C1 segment of cervical spinal cord (tissue), 14 donors: ENCODE measurements at places on chromosomes 12 and 14.

DNA sequence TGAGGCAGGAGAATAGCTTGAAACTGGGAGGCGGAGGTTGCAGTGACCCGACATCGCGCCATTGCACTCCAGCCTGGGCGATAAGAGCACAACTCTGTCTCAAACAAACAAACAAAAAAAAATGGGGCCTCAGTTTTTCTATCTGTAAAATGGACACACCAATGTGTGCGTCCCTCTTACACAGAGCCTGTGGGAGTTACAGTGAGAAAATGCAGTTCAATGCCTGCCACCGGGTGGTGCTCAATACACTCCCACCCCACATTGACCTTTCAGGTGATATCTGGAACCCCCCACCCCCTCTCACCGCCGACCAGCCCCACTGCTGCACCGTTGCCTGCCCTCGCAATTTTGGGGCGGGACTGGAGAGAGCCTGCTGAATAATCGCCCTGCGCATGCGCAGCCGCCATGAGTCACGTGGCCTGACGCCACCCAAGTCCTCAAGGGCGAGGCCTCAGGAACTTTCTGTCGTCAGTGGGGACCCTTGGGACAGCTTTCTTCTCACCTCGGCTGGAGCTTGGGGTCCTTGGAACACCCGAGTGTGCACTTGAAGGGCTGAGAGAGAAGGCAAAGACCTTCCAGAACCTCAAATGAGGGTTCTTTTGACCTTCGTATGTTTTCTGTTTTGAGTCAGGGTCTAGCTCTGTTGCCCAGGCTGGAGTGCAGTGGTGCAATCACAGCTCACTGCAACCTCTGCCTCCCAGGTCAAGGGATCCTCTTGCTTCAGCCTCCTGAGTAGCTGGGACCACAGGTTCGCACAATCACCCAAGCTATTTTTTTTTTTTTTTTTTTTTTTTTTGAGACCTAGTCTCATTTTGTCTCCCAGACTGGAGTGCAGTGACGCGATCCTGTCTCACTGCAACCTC, 14.6 kb upstream of the CABP1 start:
- DNase-seq: no peak

GRCh38 chr14:52031781-52032180, 37.1 kb downstream of the NID2 start:
- DNase-seq: no peak

GRCh38 chr14:103111232-103111868, 11.9 kb upstream of the TNFAIP2 start:
- DNase-seq: no peak

GRCh38 chr14:65290830-65291229, 121.7 kb upstream of the FUT8 start:
- no peak for DNase-seq

DNA sequence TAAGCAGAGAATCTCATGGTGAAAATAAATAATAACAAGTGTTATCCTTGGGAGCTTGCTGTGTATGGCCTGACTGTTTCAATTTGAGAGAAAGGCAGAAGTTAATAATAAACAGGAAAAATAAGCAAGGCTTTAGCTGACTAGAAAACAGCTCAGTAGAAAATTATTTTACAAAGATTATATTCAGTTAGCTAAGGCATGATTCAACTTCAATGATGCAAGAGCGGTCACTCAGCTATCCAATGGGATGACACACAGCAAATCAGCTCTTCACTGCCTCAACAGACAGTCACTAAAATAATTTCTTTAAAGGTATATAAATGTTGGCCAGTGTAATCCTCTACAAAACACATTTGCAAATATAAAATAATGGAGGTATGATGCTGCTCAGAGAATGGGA, 18.6 kb downstream of the GSTZ1 start:
- DNase-seq: no peak

DNA sequence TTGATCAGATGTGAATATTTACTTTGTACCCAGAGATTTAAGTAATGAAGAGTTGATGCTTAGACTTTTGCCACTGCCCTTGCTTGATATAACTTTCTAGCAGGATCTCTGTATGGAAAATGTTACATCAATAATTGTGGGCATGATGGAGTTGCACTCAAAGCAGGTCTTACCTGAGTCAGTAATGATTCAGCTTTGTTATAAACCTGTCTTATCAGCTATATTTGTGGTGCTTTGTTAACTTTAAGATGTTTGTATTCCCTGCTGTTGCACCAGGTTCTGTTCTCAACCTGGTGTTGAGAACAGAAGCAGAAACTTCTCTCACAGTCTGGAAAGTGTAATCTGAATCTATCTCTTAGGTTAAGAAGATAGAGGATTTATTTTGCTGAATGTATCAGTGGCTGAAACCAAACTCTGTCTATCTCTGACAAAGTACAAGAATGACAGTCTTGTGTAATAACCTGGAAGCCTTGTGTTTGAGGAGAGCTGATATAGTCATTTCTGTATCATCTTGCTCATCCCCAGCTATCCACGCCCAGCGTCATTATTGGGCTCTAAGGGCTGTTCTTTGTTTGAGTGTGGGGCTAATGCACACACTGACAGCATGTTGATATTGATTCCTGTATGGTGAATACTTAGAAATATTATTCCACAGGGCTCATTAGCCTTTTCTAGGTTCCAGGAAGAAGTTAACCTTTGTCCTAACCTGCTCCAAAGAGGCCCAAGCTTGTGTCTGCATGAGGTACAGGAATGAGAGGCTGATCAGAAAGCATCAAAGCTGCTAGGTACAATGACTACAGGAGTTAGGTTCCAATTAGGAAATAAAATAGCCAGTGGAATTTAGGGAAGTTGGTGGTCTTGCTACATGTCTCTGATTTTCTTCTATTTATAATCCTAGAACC, 3.6 kb downstream of the AKAP6 start:
- no peak for DNase-seq

DNA sequence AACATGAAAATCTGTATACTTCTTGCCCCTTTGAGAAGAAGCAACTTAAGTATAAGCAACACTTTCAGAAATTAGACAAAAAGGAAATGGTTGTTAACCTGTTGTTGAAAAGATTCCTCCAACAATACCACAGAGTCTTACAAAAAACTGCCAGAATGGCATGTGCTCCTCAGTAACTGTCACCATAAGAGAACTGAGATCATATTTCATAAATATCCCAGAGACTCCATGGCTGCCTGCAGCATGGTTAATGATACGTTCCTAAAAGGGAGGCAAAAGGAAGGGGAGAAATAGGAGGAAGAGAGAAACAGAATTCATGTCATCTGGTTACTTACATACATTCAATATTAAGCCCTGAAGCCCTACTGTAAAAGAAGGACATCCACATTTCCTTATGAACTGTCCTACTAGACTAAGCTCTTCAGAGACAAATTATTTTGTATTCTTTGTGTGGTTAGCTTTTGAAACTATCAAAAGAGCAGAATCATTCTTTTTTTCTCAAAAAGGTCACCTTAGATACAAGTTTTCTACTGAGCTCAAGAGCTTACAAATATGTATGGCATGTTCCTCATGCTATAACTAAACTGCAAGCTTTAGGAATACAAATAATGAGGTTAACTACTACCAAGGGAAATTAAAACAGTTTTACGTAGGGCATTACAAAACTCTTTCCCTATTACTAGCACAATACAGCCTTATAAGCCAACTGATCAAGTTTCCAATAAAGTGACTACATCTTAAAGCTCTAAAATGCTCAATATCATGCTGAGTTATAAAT, 37.8 kb downstream of the ERGIC2 start:
- no peak for DNase-seq

- no peak for DNase-seq
Observed at GRCh38 chr14:54676812-54677708, 110.1 kb downstream of the SAMD4A start.
